ENCODE measurements at places on chromosomes 2 and 18.
A peak's percentile ranks its signal among the peaks of the same experiment; 100 is the strongest.

GRCh38 chr2:238280083-238280825, 8.2 kb downstream of the PER2 start:
- peaks cover 5% of the 10 kb centered on the region for H3K4me1 ChIP-seq
- H3K4me3 ChIP-seq = no peak overlapping the region
- H3K27me3 ChIP-seq = no peaks in the 10 kb centered on the region
- DNase-seq = no peak

DNA sequence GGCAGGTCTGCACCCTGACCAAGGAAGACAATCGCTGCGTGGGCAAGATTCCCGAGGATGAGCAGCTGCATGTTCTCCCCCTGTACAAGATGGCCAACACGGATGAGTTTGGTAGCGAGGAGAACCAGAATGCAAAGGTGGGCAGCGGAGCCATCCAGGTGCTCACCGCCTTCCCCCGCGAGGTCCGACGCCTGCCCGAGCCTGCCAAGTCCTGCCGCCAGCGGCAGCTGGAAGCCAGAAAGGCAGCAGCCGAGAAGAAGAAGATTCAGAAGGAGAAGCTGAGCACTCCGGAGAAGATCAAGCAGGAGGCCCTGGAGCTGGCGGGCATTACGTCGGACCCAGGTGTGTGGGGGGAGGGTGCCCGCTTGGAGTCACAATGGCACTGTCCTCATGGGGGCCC, 48.4 kb downstream of the BOLA3 start:
- H3K36me3 ChIP-seq = peaks cover 13% of the 10 kb centered on the region
- no peak for DNase-seq
- H3K27ac ChIP-seq = no peak overlapping the region
- no peaks in the 10 kb centered on the region for H3K27me3 ChIP-seq

DNA sequence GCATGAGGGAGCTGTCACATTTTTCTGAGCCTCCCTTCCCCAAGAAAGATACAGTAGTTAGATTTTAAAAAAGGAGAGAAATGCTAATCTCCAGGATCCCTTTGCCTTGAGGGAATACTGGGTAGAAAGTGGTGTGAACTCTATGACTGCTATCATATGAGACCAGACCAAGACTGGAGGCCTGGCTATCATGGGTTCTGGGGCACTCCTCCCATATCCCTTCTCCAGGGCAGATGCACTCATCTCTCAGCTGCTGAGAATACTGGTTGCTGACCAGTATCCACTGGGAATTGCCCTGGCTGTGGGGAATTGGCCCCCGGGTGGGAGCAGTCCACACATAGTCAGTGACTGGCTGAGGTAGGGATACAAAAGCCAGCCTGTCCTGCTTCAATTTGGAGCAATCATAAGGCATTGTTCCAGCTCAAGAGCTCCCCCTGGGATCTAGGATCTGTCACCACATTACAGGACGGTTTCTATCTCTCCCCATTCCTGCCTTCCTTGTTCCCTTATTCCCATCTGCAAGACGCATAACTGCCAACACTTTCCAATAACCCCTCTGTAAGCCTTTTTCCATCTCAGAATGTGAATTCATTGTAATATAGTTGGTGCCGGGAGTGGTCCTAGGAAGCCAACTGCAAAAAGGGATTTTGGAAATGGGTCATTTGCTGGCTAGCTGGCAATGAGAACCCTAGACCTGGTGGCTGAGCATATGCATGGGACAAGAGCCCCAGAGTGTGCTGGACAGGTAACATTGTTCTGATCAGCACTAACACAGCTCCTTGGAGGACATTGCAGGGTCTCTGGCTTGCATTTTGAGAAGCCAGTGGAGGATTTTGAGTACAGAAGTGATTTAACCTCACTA, 35.4 kb upstream of the REEP1 start:
- no peak for DNase-seq
- peaks cover 18% of the 10 kb centered on the region for H3K4me1 ChIP-seq
- H3K36me3 ChIP-seq = peaks cover 1% of the 10 kb centered on the region
- H3K27ac ChIP-seq = no peak overlapping the region

- H3K27me3 ChIP-seq = no peaks in the 10 kb centered on the region
- no peaks in the 10 kb centered on the region for H3K4me1 ChIP-seq
- H3K36me3 ChIP-seq = peaks cover 20% of the 10 kb centered on the region
Observed at GRCh38 chr18:46843372-46843771, 73.9 kb downstream of the PIAS2 start.

DNA sequence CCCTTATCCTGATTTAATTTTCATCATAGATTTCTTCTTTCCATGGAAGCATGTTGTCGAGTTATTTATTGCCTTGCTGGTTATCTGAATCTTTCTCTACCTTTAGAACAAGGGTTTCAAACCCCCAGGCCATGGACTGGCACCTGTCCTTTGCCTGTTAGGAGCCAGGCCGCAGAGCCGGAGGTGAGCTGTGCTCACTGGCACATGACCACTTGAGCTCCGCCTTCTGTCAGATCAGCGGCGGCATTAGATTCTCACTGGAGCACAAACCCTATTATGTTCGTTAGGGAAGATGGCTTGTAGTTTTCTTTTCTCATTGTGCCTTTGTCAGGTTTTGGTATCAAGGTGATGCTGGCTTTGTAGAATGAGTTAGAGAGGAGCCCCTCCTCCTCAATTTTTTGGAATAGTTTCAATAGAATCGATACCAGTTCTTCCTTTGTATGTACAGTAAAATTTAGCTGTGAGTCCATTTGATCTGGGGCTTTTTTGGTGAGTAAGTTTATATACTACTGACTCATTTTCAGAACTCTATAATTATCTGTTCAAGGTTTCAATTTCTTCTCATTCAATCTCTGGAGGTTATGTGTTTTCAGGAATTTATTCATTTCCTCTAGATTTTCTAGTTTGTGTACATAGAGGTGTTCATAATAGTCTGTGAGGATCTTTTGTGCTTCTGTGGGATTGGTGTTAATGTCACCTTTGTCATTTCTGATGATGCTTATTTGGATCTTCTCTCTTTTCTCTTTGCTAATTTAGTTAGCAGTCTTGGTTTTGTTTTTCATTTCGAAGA, 668.0 kb upstream of the FAM98A start:
- no peak for DNase-seq
- no peaks in the 10 kb centered on the region for H3K4me1 ChIP-seq
- no peak overlapping the region for H3K4me3 ChIP-seq
- no peaks in the 10 kb centered on the region for H3K27me3 ChIP-seq

GRCh38 chr2:238069021-238069709, 8.4 kb downstream of the SCLY start:
- H3K4me3 ChIP-seq = peak overlapping the region; percentile 73
- peak; percentile 41 for DNase-seq
- H3K4me1 ChIP-seq = peaks cover 32% of the 10 kb centered on the region
- H3K27me3 ChIP-seq = no peaks in the 10 kb centered on the region
- H3K27ac ChIP-seq = peak overlapping the region; percentile 85
- peaks cover 74% of the 10 kb centered on the region for H3K36me3 ChIP-seq

DNA sequence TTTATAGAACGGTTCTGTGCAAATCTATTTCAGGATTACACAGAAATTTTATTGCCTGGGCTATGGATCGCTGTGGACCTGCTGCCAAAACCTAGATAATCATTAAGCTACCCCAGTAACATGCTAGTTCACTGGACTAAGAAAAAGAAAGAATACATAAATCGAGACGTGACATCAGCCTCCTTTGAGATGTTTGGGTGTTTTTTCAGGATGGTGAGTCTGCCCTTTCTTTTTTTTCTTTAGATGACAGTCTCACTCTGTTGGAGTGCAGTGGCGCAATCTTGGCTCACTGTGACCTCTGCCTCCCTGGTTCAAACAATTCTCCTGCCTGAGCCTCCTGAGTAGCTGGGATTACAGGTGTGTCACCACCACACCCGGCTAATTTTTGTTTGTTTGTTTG, 52.0 kb downstream of the FHOD3 start:
- H3K36me3 ChIP-seq = no peaks in the 10 kb centered on the region
- DNase-seq = no peak
- H3K4me3 ChIP-seq = no peak overlapping the region
- no peak overlapping the region for H3K27ac ChIP-seq
- no peaks in the 10 kb centered on the region for H3K4me1 ChIP-seq

GRCh38 chr2:235002198-235003095, 50.6 kb downstream of the SH3BP4 start:
- no peaks in the 10 kb centered on the region for H3K4me1 ChIP-seq
- no peak for DNase-seq
- no peaks in the 10 kb centered on the region for H3K36me3 ChIP-seq
- no peaks in the 10 kb centered on the region for H3K27me3 ChIP-seq
- H3K27ac ChIP-seq = no peak overlapping the region

- H3K36me3 ChIP-seq = no peaks in the 10 kb centered on the region
- H3K4me1 ChIP-seq = no peaks in the 10 kb centered on the region
Observed at GRCh38 chr2:31265234-31265633, 31.3 kb downstream of the EHD3 start.

- DNase-seq = no peak
- no peak overlapping the region for H3K27ac ChIP-seq
- no peak overlapping the region for H3K4me3 ChIP-seq
- no peaks in the 10 kb centered on the region for H3K36me3 ChIP-seq
Observed at GRCh38 chr18:498931-499775, 1.3 kb downstream of the COLEC12 start.

DNA sequence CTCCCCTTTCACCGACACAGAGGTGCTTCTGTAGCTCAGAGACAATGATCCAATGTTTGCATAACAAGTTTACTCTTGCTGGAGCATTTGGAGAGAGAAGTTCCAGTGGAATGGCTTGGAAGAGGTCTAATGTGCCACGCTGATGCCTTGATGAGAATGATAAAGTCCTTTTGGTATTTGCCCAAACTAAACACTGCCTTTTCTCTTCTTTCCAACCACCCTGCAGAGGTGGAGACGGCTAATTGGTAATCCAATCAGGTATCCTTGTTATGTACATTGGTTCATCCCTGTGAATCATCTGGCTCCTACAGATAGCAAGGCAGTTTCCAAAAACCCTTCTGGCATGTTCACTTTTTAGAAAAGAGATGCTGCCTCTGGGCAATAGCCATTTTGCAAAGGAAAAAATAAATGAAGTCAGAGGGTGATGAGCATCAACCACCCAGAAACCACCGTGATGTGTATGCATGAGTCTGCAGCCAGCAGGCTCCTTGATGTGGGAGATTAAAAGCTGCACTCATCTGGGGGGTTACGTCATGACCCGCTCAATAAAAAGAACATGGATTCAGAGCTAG, 40.6 kb downstream of the KIAA2012 start:
- DNase-seq = no peak
- peaks cover 16% of the 10 kb centered on the region for H3K4me1 ChIP-seq
- no peak overlapping the region for H3K27ac ChIP-seq
- no peak overlapping the region for H3K4me3 ChIP-seq
- no peaks in the 10 kb centered on the region for H3K36me3 ChIP-seq
- H3K27me3 ChIP-seq = peaks cover 17% of the 10 kb centered on the region

DNA sequence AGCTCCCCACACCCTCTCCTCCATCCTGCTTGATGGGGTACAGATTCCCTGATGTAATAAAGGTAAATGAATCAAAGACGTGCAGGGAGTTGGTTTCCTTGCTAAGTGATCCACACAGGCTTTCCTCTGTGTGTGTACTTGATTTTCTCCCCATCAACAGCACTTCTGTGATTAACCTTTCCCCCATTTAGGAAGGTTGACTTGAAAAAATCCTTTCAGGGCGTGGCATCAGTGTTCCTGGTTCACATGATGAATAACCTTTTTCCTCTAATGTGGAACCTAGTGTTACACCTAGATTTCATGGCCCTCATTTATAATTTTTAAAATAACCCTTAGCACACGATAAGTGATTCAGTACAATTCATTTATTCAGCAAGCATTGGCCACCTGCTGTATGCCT, 115.0 kb downstream of the ICA1L start:
- no peaks in the 10 kb centered on the region for H3K27me3 ChIP-seq
- no peak overlapping the region for H3K27ac ChIP-seq
- H3K4me1 ChIP-seq = peaks cover 12% of the 10 kb centered on the region
- H3K4me3 ChIP-seq = no peak overlapping the region
- peaks cover 33% of the 10 kb centered on the region for H3K36me3 ChIP-seq

- H3K27me3 ChIP-seq = peaks cover 3% of the 10 kb centered on the region
- no peaks in the 10 kb centered on the region for H3K4me1 ChIP-seq
- H3K4me3 ChIP-seq = no peak overlapping the region
- no peak for DNase-seq
Observed at GRCh38 chr2:1546023-1546591, 132.8 kb downstream of the TPO start.

DNA sequence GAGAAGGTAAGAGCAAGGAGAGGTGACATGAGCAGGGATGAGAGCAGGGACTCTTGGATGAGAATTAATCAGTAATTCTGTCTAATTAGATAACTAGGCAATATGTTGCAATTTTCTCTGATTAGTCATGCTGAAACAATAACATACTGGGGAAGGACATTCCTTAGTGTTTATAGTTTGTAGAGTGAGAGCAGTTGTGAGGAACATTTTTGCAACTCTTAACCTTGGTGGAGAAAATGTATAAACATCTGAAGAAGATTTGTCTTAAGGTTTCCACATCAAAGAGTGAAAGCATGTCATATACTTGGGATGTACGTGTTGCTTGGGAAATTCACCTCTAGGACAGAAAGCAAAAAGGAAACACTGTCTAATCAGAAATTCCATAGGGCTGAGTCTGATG, 955.4 kb upstream of the FANCL start:
- H3K36me3 ChIP-seq = no peaks in the 10 kb centered on the region
- no peaks in the 10 kb centered on the region for H3K4me1 ChIP-seq
- H3K27ac ChIP-seq = no peak overlapping the region

- peak; percentile 52 for DNase-seq
- peak overlapping the region; percentile 97 for H3K4me3 ChIP-seq
- H3K4me1 ChIP-seq = peaks cover 41% of the 10 kb centered on the region
- H3K27me3 ChIP-seq = no peaks in the 10 kb centered on the region
Observed at GRCh38 chr2:113886479-113887008, 3.3 kb upstream of the ACTR3 start.

- peaks cover 7% of the 10 kb centered on the region for H3K4me1 ChIP-seq
- H3K4me3 ChIP-seq = no peak overlapping the region
- DNase-seq = no peak
- H3K36me3 ChIP-seq = no peaks in the 10 kb centered on the region
- H3K27me3 ChIP-seq = peaks cover 46% of the 10 kb centered on the region
Observed at GRCh38 chr2:240651185-240651584, 25.9 kb downstream of the GPR35 start.

- no peak overlapping the region for H3K4me3 ChIP-seq
- peaks cover 17% of the 10 kb centered on the region for H3K4me1 ChIP-seq
- no peak for DNase-seq
- no peak overlapping the region for H3K27ac ChIP-seq
Observed at GRCh38 chr2:240426845-240427721, 8.4 kb upstream of the GPC1 start.

DNA sequence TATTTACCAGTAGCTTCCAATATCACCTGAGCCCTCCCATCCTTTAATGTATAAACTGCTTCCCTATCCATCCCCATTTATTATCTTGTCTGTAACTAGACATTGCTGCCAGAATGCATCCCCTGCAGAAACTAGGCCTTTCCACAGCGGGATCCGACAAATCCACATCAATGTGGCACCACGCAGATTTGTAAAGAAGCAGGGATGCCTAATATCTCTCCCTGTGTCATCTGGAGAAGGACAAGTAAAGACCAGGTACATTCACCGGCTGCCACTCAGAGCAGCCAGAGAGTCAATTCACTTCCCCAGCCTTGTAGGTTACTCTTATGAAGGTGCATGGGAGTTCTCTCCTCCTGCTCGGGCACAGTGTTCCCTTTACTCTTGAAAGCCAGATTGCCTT, 98.8 kb upstream of the MAP3K20 start:
- peaks cover 15% of the 10 kb centered on the region for H3K27me3 ChIP-seq
- no peaks in the 10 kb centered on the region for H3K36me3 ChIP-seq
- H3K4me1 ChIP-seq = peaks cover 3% of the 10 kb centered on the region
- no peak overlapping the region for H3K27ac ChIP-seq
- DNase-seq = no peak
- no peak overlapping the region for H3K4me3 ChIP-seq

GRCh38 chr18:4157352-4157751, 297.8 kb downstream of the DLGAP1 start:
- no peaks in the 10 kb centered on the region for H3K4me1 ChIP-seq
- H3K36me3 ChIP-seq = no peaks in the 10 kb centered on the region
- H3K4me3 ChIP-seq = no peak overlapping the region
- H3K27ac ChIP-seq = no peak overlapping the region
- H3K27me3 ChIP-seq = no peaks in the 10 kb centered on the region

Measured in activated naive CD8-positive, alpha-beta T cell treated with anti-CD3 and anti-CD28 coated beads, Interleukin-2, amount 10 ng/mL, durations not matched to agents 7 days and 5 days (primary cell).